ENCODE measurements at places on chromosomes 13 and 19.

- no peak for DNase-seq
These were observed 393.3 kb downstream of the IRS2 start for GRCh38 chr13:109393045-109393444.

GRCh38 chr13:74819549-74819948, 662.4 kb downstream of the TBC1D4 start:
- no peak for DNase-seq

DNA sequence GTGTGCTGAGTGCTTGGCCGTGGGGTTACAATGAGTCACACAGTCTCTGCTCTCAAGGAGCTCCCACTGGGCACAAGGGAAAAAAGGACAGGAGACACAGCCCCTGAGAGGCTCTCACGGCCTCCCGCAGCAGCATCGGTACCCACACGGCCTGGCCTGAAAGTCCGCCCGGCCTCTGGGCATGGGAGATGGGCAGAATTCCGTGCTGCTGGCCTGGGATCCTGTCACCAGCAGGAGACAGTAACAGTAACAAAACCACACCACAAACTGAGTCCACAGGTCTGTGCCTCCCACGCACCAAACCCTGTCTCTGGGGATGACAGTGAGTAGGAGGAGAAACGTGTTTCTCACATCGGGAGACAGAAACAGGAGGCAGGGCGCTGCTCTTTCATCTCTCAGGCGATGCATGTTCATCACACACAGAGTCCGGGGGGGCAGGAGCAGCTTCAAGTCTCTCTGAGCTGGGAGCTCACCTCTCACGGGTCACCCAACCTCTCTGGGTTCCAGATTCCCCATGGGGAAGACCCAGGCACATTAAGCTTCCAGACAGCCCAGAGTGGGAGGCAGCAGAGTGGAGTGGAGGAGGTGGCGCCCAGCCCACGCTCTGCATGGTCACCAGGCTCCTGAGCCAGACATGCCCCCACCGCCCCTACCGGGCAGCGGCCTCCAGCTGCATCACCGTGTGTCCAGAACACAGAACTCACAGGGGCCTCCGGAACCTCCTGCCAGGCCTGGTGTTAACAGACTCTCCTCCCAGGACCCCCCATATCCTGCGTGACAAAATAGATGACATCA, 124.7 kb upstream of the VSTM2B start:
- DNase-seq = no peak

GRCh38 chr19:42409477-42409876, 17.7 kb downstream of the LIPE start:
- DNase-seq = no peak

DNA sequence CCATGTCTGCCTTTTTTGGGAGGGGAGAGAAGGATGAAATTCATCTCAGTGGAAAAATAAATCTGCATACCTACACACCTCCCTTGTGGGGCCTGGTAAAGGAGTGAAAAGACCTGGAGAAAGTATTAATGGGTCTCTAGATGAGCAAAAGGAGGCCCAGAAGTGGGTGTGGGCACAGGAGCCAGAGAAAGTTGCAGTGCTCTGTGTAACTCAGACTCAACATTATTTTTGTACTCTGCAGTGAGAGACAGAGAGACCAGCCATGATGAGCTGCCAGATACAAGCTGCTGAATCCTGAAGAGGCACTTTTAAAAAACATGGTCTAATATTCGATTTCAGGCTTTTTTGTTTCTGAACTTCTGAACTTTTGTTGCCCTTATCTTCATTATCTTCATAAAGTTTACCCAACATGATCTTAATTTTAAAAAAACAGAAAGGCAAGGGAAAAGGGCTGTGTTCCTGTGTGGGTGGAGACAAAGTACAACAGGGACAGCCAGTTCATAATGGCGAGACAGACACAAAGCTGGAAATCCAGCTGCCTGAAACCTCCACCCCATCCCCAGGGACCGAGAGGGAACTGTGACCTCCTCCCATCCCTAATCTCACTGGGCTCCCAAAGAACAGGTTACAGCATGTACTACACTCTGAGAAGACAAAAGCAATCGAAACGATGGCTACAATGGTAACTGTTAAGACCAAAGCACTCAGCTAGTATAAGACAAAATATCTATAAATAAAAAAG, 77.2 kb downstream of the KLF12 start:
- no peak for DNase-seq

DNA sequence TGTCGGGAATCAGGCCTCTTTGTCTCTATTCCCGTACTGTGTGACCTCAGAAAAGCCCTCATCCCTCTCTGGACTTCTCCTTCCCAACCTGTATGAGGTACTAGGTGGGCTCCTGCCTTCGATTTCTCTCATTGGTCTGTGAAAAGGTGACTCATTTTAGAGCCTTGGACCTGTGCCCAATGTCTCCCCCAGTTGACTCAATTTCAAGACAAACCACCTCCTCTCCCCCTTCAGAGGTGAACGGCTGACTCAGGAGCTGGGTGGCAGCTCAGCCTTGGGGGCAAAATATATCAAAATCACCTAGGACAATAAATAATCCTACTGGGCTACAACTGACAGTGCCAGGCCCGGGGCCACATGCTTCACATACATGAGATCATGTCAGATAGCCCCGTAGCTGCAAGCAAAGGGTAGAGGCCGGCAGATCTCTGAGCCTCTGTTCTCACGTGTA, 630 bp downstream of the COQ8B start:
- DNase-seq = no peak

DNA sequence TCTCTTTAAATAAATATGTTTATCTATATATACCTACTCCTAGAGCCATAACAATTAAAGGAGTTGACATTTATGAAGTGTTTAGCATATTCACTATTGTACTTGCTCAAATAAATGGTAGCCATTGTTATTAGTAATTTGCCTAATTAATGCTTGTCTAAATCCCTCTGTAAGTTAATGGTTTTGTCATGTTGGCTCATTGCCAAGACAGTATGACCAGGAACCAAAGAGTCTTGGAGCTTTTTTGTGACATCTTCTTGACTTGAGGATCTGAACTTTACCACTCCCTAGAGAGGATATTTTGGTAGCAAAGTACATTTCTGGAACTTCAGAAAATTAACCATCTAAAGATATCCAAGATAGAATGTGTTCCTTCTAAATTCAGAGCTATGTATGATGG, 15.5 kb downstream of the FRY start:
- no peak for DNase-seq

DNA sequence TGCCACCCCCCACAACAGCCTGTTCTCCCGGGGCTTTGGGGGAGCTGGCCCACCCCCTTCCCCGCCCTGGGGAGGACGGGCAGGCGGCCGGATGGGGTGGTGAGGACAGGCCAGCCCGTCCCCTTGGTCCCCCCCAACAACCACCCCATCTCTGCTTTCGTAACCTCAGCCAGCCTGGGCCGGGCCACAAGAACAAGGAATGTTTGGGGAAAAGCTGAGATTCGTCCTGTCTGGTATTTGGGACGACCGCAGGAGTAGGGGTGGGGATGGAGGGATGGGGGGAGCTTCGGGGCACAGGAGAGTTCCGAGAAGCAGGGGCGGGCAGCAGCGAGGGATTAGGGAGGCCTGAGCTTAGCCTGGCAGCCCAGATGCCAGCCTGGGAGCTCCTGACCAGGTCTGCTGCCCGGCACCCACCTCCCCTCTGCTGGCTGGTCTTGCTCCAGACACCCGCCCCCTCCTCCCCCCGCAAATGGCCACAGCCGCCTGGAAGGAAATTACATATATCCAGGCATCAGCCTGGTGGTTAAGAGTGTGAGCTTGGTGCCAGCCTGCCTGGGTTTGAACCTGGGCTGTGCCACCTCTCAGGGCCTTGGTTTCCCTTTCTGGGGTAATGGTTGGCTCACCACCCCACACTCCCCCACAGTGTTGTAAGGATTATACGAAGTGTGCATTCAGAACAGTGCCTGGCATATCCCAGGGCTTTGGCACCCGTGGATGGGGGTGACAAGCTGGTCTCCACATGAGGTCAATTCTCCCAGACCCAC, at the start of gene PODNL1:
Gene PODNL1, minus strand, starts transcription at position 117 of the 764 bp plus-strand sequence. CDS start 236 bp downstream, outside the sequence.
- peak; percentile 92 for DNase-seq

DNA sequence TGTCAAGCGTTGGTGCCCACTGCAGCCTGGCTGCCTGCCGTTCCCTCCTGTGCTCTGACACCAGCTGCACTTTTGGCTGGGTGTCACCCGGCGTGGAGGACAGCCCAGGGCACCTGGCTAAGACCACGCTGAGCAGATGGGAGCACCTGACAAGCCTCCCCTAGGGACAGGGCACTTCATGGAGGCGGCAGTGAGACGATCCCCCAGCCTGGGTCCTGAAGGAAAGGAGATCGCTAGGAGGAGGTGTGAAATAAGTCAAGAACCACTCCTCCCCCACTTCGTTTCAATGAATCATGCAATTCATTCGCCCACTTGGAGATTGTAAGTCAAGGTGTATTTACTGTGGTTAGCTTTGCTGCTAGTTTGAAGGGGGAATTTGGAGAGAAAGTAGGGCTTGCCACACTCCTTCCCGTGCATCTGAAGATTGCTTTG, 38.8 kb downstream of the VSTM2B start:
- no peak for DNase-seq

GRCh38 chr19:38676023-38676877, 28.8 kb downstream of the ACTN4 start:
- peak; percentile 47 for DNase-seq

DNA sequence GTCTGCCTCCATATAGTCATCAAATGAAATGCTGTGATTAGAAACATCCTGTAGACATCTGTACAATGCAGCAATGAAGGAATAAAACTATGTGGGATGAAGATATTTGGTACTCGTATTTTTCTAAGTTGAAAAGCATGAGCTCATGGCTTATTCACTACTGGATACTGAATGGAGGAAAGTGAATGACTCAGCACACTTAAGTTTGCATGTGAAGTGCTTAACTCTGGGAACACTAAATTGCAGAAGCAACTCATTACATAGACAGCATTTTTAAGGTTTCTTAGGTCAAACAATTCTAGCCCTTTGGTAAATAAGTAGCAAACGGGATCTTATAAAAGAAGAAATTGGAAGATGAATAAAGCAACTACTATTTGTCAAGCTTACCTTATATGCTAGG, 429.0 kb upstream of the MIR17HG start:
- DNase-seq = no peak

- no peak for DNase-seq
These were observed 7.6 kb downstream of the CTU1 start for GRCh38 chr19:51100601-51101000.

- DNase-seq = peak; percentile 50
These were observed 32.3 kb upstream of the MATK start for GRCh38 chr19:3818466-3818865.

DNA sequence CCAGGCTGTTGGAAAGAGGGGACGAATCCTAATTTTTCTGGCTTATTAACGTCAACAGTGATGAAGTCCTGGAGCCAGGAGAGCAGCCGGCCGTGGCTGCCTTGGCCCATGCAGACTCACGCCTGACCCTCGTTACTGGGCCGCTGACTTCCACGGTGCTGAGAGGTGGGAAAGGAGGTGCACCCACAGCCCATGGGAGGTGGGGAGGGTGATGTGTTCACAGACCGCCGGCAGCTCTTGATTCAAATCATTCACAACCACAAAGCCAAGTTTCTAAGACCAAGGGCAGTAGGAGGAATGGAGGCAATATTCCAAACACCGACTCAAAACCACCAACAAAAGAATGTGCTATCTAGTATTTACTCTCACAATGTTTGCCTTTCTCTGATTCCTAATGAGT, 24.3 kb downstream of the COL4A2 start:
- DNase-seq = peak; percentile 58

- DNase-seq = no peak
These were observed 431.7 kb downstream of the KLF12 start for GRCh38 chr13:73702419-73703071.

GRCh38 chr19:32219881-32220472, 125.4 kb upstream of the ZNF507 start:
- DNase-seq = no peak

GRCh38 chr13:20206065-20206697, 13.4 kb upstream of the GJB2 start:
- DNase-seq = no peak

DNA sequence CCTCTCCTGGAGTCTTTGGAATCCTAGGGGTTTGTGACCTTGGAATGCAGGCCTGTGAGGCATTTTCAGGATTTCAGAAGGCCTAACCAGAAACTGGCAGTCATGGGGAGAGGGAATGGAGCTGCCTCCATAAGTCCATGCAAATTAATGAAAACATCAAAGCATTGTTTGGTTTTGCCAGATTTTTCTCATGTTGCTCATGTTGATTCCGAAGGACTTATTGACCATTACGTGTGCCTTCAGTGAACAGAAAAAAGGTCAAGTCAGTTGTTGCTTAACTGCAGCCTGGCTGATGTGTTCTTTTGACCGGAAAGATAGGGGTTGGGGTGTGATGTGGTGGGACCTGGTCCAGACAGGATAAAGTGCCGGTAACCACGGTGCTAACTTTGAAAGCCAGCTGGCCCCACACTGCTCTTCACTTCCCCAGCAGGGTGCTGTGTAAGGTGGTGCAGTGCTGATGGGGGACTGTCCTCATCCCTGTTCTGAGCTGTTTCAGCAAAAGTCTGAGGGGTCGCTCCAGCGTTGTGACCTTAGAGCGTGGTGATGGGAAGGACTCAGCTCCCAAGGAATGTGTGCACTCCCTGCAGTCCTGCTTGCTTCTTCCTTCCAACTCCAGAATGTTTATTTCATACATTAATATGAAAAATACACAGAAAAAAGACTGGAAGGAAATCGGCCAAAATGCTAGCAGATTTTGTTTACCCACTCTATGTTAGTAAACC, 3.5 kb downstream of the RNF113B start:
- DNase-seq = peak; percentile 92

Measured in AG08395 (cell line).